ENCODE measurements at places on chromosomes 7 and 10.

DNA sequence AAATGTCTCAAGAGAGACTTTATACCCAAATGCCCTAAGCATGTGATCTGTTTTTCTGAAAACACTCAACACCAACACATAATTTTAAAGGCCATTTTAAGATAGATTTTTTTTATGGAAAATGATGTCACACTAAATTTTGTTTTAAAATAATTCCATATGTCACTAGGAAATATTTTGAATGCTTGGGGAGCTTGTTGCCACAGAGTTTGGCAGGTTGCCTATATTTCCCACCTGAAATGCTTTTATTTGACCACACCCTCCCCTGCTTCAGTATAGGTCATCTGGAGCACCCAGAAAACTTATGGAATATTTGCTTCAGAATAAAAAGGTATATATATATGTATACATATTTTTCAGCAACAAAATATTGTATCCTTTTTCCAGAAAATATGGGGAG, 180.0 kb upstream of the ANK3 start:
- no peak for DNase-seq

DNA sequence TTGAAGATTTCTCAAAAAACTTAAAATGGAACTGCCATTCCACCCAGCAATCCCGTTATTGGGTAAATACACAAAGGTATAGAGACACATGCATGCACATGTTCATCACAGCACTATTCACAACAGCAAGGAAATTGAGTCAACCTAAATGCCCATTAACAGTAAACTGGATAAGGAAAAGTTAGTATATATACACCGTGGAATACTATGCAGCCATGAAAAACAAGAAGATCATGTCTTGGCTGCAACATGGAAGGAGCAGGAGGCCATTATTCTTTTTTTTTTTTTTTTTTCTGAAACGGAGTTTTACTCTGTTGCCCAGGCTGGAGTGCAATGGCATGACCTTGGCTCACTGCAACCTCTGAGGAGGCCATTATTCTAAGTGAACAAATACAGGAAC, 749.0 kb downstream of the MAGI2 start:
- DNase-seq: no peak

DNA sequence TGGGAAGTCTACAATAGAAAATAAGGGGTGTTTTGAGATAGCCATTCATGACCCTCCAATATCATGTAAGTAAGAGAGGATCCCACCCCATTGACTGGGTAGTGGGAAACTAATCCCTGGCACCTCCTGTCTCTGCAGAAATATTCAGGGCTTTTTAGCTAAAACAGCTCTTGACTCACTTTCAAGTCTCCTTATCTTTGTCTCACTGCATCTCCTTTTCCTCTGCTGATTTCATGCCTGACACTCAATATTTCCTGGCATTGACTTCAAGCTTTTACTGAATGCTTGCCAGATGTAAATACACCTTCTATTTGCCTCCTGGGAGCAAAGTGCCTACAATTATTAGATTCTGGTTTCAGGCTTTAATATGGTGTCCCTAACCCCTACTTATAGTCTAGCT, 57.1 kb downstream of the CHRM2 start:
- no peak for DNase-seq

DNA sequence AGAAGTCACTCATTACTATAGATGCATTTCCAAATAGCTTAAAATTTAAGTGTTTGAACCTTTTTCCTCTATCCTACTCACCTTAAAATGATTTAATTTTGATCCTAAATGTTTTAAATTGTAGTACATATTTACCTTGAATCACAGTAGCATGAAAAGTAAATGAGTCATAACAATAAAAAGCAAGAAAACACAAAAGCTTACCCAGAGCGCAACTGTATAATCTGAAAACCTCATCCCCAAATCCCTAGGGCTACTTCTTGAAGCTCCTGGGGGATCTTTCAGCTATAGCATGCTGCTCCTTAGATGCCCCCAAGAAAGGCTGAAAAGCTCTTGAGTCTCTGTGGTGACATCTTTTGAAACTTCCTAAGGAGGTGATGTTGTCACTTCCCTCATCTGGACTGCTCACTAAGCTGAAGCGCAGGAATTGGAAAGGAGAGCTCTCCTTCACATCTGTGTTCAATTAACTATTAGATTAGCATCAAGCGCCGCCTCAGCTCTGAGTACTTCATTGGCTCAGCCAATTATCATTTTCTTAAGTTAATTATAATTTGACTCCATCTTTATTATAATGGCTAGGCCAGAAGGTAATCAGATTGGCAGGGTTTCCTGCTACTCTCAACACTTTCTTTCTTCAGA, 60.2 kb downstream of the SEMA3E start:
- DNase-seq: peak; percentile 36

DNA sequence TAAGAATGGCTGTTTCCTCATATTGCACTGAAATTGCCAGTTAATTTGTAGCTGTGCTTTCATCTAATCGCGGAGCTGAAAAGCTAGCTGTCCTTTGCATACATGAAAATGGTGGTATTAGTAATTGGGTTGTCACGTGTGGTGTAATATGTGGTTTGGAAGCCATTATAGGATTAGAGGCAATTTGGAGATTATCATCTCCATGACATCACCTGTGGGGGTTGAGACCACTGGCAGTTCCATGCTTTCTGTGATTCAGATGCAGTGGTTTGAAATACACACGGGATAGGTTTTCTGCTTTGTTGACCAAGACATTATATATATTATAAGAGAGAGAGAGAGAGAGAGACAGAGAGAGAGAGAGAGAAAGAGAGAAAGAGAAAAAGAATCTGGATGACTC, 180.8 kb downstream of the RAB11FIP2 start:
- peak; percentile 28 for DNase-seq

- DNase-seq: no peak
These were observed 18.7 kb downstream of the TTYH3 start for GRCh38 chr7:2650451-2650850.

DNA sequence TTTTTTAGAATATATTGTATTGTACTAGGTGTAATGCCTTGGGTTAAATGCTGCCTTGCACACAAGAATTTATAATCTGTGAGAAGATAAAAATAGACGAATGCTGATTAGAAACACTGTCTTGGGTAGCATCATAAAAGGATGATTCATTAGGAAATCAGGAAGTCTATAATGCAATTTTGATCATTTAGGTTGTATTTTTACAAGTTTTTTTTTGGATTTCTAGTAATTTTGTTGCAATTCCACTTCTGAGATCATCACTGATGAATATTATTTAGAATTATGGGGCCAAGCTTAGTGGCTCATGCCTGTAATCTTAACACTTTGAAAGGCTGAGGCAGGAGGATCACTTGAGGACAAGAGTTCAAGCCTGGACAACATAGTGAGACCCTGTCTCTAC, 29.6 kb downstream of the WBP1L start:
- DNase-seq: no peak

DNA sequence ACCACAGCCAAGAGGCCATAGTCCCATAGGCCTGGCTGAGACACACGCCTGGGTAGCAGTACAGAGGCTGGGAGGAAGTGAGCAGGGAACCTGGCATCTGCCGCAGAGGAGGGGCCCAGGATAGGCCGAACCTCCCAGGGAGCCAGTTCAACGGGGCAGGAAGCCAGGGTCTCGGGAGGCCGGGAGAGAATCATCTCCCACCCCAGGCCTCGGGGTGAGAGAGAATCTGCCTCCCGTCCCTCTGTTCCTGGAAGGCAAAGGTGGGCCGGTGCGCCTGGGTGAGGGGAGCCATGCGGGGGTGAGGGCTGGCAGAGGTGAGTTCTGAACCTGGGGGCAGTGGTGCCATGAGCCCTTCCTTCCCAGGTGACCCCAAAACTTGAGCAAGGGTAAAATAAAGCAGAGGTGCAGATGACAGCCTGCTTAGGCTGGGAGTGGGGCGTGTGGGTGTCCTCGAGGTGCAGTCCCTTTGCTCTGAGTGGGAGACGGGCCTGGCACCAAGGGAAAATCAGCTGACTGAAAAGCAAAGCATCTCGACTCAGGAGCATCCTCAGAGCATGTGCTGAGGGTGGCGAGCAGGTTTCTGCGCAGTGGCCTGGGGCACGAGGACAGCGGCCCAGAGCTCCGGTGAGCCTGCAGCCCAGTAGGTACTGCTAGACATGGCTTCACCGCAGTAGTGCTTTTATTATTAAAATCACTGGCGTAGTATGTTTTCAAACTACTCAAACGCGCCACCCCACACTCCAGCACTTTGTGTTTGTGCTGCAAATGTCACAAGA, 15.5 kb downstream of the AGAP3 start:
- DNase-seq: no peak

GRCh38 chr7:101258243-101258731, 13.4 kb upstream of the FIS1 start:
- no peak for DNase-seq

GRCh38 chr10:91944880-91945630, 21.5 kb downstream of the BTAF1 start:
- no peak for DNase-seq

GRCh38 chr10:10967029-10967428, 50.6 kb upstream of the CELF2 start:
- DNase-seq: no peak

- no peak for DNase-seq
These were observed 192.0 kb downstream of the OTUD1 start for GRCh38 chr10:23630885-23631284.

GRCh38 chr7:7772397-7772821, 54.0 kb upstream of the RPA3 start:
- no peak for DNase-seq

DNA sequence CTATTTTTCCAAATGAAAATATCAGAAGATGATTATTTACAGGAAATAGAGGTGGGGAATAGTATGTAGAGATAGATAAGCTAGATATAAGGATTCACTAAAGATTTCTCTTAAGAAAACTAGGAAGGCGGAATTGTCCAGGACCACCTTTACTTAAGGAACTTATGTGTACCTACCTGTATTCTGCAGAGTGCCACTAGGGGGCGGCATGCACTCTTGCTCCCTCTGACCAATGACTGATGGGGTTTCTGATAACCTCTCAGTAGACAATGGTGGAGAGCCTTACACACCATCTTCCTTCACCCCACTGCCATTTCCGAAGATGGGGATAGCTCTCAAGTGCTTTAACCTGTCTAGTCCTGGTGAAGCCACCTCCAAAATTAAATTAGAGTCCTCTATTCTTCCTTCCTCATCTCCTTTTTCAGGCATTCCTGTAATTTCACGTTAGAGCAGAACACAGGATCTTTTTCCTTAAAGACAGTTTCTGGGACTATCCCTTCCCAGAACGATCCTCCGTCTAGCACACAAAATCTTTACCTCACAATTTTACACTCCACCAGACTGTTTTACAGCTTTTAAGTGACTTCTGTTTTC, 453.1 kb downstream of the SORCS1 start:
- peak; percentile 46 for DNase-seq

- DNase-seq: peak; percentile 28
These were observed 560.5 kb downstream of the PARD3 start for GRCh38 chr10:34254596-34254995.

GRCh38 chr7:158959021-158959717, 102.8 kb downstream of the DYNC2I1 start:
- no peak for DNase-seq

DNA sequence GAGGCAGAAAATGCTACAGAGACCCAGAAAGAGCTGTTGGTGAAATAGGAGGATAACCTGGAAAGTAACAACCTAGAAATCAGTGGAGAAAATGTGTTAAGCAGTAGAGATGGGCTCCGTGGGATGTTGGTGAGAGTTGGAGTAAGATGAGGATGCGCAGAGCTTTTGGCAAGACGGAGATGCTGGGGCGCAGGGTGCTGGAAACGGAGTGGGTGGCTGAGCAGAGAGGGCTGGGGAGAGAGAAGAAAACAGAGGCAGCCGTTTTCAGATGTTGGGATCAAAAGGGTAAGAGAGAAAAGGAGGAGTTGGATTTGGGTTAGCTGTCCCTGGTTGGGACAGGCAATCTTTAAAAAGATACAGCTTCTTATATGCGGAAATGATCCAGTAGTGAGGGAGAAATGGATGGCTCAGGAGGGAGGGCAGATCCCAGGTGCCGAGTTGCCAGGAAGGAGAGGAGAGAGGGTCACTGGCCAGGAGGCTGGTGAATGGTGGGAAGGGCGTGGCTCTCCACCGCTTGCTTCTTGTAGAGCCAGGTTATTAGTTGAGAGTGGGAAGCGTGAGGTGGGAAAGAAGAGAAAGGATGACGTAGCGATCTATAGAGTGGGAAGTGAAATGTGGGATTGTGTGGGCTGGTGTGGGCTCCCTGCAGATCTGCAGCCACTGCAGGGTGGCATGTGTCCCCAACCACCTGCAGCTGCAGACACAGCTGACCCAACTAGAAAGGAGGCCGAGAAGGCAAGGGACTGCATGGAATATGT, 182.2 kb upstream of the SVIL start:
- DNase-seq: no peak

DNA sequence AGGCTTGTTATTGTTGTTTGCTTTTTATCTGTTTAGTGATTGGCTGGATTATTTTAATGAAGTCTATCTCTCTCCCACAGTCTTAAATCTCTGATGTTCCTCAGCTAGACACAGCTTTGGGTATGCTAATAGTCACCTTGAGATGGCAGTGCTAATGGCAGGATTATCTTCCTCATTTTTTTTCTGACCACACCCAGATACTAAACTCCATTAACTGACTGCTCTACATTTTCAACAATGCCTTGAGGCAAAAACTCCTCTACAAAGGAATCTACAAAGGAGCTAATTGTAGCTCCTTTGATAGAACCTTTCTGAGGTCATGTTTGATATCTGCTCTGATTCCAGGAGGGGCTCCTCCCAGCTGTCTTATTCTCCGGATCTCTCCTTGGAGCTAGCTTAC, 122.6 kb downstream of the HBP1 start:
- no peak for DNase-seq

DNA sequence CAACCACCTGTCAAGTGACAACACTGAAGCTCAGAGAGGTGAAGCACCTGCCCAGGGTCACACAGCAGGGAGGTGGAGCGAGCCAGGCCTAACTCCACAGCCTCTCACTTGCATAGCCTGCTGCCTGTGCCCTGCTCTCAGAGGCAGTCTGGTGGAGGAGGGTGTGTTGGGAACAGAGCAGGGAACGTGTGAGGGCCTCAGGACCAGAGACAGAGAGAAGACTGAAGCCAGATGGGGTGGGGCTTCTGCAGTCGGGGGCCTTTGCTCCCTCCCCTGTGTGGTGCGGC, 114.0 kb downstream of the PTPN20 start:
- DNase-seq: peak; percentile 36

DNA sequence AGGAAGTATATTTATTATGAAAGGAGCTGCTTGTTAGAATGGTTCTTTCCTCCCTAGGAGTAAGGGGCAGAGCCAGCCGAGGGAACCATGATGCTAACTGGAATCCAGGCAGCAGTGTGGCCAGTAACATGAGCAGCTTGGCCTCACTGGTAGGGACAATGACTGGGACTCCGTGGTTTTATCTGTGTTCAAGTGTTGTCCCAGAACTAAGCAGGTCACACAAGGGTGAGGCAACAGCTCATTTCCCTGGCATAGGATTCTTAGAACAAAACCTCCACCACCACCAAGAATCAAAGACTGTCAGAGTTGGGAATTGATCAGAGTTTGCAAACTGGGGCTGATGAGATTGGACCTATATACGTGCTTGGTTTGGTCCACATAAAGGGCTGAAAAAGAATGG, 138.9 kb upstream of the COBL start:
- DNase-seq: no peak

Measured in SK-N-SH (cell line).